Cortex of kidney (tissue), 1 donor: ENCODE measurements at places on chromosomes 3 and 15.

- DNase-seq, result no peak
Measured at GRCh38 chr15:77720655-77721054, 87.9 kb upstream of the LINGO1 start.

DNA sequence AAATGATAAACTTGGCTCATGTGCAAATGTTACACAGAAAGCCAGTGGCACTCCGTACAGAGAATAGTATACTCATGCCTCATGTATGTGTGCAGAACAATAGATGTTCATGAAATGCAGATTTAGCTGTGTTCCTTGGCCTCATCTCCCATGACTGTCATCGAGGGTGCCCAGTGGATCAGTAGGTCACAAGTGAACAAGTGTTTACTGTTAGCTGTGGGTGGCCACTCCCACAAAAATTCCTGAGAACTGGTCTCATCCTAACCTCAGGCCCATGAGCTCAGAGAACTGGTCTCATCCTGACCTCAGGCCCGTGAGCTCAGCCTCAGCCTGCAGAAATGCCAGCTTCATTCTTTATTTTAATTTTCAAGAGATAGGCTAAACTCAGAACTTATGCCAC lies 124.1 kb downstream of the GADL1 start:
- no peak for DNase-seq

DNA sequence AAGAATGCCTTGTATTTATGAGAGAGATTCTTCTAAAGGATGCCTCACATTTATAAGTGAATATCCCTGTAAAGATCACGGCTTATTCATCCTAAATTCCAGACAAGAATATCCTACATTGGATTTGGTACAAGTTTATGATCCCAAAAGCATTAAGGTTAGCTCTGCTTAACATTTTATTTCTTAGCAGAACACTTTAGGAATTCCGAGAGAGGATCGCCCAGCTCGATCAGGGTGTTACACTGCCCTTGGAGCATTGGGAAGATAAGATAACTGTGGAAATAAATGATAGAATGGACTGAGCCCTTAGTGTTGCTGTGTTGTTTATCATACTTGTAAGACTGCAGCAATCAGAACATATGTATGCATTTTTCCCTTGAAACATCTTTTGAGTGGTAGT lies 223.0 kb upstream of the CDIN1 start:
- no peak for DNase-seq

DNA sequence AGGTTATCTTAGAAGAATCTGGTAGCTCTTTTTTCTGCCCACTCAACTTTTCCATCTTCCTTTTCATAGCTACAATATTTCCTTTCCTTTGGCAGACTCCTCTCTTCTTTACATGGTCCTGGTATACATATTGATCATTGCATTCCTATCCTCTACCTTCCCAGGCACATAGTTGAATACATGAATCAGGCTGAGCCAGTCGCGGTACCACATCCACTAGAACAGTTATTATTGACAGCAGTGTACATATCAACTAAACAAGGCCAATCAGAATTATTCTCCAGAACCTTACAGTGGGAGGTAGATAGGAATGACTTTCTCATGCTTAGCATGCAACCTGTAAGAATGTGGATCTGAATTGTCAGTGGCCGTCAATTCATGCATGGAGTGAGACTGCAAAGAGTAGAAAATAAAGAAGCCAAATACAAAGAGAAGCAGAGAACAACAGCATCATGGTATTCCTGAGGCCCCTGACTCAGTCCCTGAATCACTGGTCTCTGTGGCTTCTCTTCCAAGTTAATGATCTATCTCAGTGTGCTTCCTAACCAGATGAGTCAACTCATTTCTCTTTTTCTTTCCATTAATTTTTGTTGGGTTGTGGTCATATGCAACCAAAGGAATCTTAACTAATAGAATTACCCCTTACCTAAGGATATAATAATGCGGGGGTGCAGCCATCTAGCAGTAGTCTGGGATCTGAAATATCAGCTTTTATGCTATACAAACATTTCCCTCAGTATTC lies 60.9 kb upstream of the DCBLD2 start:
- no peak for DNase-seq

GRCh38 chr15:43552986-43553385 lies 35.6 kb downstream of the MAP1A start:
- no peak for DNase-seq

- no peak for DNase-seq
Measured at GRCh38 chr15:39692356-39693327, 90.0 kb downstream of the FSIP1 start.

- no peak for DNase-seq
Measured at GRCh38 chr15:77859491-77860060, 217.9 kb downstream of the TBC1D2B start.

GRCh38 chr3:187456250-187456649 lies 88.1 kb downstream of the RTP4 start:
- no peak for DNase-seq

GRCh38 chr3:32323604-32324003 lies 68.0 kb upstream of the CMTM7 start:
- no peak for DNase-seq

DNA sequence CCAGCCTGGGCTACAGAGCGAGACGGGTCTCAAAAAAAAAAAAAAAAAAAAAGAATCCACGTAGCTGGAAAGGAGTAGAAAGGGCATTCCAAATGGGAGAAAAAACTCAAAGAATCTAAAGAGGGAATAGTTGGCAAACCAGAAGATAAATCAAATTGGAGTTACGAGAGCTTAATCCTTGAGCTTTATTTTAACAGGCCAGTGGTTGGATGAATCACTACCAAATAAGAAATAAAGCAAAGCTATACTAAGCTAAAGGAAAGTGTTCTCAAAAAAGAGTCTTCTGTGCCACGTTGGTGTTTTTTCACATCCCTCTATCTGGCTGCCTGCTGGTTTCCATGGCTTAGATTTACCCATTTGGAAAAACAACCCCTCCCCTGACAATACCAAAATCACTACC lies 14.0 kb downstream of the VGLL4 start:
- no peak for DNase-seq

- DNase-seq, result no peak
Measured at GRCh38 chr3:197003461-197004385, 25.9 kb downstream of the MELTF start.

GRCh38 chr3:134348524-134348923 lies 25.7 kb downstream of the AMOTL2 start:
- no peak for DNase-seq

DNA sequence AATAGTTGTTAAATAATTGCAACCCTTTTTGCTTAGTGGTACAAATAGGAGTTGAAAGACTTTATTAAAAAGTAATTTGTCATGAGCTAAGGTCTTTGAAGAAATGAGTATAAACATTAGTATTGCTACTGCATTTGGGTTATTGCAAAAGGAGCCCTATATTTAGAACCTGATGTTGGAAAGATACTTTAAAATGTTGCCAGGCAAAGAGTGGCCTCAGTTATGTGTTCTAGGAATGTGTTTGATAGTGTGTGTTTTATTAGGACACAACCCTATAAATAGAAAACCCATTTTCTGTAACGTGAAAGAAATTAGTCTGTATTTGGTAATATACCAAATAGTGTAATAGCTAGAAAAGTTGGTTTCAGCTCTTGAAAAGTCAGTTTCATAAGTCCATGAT lies 10.7 kb downstream of the VPS8 start:
- no peak for DNase-seq

GRCh38 chr3:57953576-57953975 lies 54.6 kb upstream of the FLNB start:
- DNase-seq, result no peak

DNA sequence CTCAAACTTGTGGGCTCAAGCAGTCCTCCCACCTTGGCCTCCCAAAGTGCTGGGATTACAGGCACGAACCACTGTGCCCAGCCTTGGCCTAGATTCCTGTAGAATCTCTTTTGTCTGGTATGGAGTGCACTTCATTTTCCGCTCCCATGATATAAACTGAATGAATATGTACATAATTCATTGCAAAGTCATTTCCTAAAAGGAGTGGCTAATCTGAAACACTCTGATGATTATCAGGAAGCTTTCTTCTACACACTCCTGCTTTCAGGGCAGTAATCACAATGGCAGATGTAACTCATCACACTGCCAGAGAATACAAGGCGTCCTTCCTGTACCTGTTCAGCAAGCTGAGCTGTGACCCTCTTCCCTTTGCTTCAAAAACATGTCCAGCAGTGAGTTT lies 28.6 kb downstream of the RLBP1 start:
- no peak for DNase-seq

DNA sequence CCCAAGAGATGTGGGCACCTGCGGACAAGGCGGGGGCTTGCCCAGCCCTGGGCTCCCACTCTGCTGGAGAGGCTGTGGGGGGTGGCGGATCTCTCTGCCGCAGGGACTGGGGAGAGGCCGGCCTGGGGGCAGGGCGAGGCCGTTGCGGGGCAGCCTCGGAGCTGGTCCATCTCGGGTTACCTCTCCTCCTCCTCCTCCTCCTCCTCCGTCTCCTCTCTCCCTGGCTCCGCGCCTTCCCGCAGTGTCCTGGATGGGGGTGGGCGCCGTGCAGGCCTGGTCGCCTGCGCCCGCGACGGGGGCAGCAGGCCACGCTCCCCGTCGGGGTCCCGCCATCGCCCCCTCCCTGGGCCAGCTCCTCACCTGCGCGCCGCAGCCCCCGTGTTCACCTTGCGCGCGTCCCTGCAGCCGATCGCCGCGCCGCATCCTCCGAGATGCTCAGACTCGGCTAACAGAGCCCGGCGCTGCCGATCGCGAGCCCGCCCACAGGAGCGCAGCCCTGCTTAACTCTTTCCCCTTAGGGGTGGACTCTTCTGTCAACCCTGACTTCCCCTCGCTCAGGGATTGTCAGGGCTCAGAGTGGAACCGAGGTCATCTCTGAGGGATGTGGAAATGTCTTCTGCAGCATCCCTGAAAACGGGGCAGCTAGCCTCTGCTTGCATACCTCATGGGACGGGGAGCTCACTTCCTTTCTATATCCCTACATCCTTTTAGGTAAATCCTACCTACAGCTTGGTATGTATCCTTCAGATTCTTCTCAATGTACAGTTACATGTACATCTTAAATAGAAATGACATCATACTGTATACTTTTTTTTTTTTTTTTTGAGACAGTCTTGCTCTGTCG lies at the start of gene PRRT3:
PRRT3 (minus strand) TSS at position 447 of the 844 bp plus-strand sequence. CDS start 2,293 bp downstream, outside the sequence.
- no peak for DNase-seq

GRCh38 chr15:88071141-88071540 lies 185.4 kb downstream of the NTRK3 start:
- DNase-seq, result no peak

DNA sequence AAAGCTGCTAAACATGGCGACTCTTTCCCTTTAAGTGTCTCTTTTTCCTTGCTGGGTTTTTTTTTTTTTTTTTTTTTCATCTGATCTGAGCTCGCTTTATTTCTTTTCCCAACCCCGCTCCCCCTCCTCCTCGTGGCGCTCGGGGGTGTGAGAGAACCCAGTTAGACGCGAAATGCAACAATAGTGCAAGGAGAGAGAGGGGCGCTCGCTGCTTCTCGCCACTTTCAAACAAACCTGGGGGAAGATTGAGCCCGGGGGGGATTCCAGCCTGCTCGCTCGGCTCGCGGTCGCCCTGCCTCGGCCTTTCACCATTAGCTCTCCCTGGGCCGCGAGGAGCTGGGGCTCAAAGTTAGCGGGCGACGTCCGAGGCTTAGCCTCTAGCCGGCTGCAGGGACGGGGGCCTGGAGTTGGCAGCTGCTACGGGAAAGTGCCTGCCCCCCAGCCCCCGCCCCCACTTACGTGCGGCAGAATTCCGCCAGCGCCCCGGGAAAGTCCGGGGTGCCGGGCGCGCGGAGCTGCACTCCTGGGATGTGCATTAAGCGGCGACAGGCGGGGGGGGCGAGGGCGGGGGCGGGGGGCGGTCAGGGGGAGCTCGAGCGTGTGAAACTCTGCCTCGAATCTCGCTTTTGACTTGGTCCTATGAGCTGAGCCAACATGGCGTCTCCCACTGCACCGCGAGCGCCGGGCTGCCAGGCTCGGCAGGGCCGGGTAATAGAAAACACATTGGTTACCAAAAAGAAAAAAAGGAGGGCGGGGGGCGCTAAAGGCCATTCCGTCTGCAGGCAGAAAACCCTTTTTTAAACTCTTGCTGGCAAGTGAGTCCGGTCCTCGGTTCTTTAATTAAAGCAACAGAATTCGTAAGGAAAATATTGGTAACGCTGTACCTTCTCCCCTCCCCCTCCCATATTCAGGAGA lies 10.4 kb downstream of the NR2F2 start:
- DNase-seq, result no peak
